Gastrocnemius medialis (tissue), 4 donors: ENCODE measurements at places on chromosomes 5 and 9. TPM values are rescaled to one million over a fixed set of nuclear protein-coding genes. Genes with fewer than 3 reads are reported as not detected.

Gene PRRX2
- total RNA-seq = 0.75 TPM

Gene PAXX
- total RNA-seq = 10.8 TPM

Gene ZFP37
- 0.49 TPM for total RNA-seq

Gene CCDC192
- total RNA-seq = not detected

Gene FOXD4
- total RNA-seq = 0.16 TPM

Gene CYLC2
- total RNA-seq = not detected

Gene ERCC8
- 6.1 TPM for total RNA-seq

Gene SH3TC2
- not detected for total RNA-seq

Gene DRD1
- total RNA-seq = not detected
